ENCODE measurements at places on chromosomes 2 and 18. TPM values are rescaled to one million over a fixed set of nuclear protein-coding genes. Genes with fewer than 3 reads are reported as not detected.

Gene SLC14A1
- 96.9 TPM for total RNA-seq

DNA sequence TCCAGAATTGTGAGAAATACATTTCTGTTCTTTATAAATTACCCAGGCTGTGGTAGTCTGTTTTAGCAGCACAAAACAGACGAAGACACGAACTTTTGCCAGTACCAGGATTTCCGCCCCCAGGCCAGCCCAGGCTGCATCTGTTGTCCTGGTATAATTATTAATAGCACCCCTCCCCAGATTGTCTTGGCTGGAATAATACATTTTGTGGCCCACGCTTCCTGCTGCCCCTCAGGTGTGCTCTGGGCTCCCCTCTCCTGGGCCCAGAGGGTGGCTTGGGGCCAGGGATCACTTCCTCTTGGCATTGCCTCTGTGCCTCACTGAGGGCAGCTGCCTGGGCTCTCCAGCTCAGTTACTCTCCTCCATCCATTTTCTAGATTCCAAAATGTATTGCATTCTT lies 102.1 kb upstream of the HS6ST1 start:
- no peak for DNase-seq

Gene HDHD2
- total RNA-seq: 36.9 TPM

- peak; percentile 58 for DNase-seq
These were observed 80.4 kb downstream of the LPIN2 start for GRCh38 chr18:2932247-2933181.

Gene PROC
- total RNA-seq: 3.3 TPM

DNA sequence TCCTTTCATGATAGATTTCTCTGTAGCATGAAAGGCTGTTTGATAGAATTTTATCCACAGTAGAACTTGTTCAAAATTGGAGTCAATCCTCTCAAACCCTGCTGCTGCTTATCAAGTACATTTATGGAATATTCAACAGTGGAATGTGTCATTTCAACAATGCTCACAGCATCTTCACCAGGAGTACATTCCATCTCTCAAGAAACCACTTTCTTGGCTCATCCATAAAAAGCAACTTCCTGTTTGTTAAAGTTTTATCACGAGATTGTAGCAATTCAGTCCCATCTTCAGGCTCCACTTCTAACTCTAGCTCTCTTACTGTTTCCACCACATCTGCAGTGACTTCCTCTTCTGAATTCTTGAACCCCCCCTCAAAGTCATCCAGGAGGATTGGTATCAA lies 29.4 kb downstream of the PDCL3 start:
- DNase-seq: no peak

Gene LPIN1
- 51.1 TPM for total RNA-seq

Gene NCK2
- 160 TPM for total RNA-seq

- no peak for DNase-seq
These were observed 414.4 kb downstream of the MTX2 start for GRCh38 chr2:176683618-176684111.

DNA sequence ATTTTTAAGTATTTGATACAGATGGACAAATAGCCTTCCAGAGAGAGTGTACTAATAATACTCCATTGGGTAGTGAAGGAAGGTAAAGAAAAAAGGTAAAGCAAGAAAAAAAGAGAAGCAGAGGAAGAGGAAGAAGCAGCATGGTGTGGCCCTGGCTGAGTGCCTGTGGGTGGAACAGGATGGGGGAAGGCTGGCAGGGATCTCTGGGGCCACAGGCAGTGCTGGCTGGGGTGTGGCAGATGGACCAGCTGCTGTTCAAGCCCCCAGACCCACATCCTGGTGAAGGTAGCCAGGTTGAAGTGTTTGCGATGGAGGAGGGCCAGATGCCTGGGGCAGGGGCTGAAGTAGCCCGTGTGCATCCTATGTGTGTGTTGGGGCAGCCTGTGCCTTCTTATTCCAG lies 79.0 kb downstream of the DYSF start:
- DNase-seq: no peak

GRCh38 chr2:9400268-9401058 lies 22.9 kb downstream of the ITGB1BP1 start:
- DNase-seq: no peak

Gene DSC1
- not detected for total RNA-seq

GRCh38 chr18:9661564-9661963 lies 46.5 kb upstream of the RAB31 start:
- no peak for DNase-seq

- DNase-seq: peak; percentile 37
These were observed 181.7 kb downstream of the ANAPC1 start for GRCh38 chr2:111702119-111702803.

Gene UGT1A6
- 6.3 TPM for total RNA-seq

Gene GALNT5
- total RNA-seq: 11.7 TPM

Gene NFE2L2
- 102 TPM for total RNA-seq

Gene CYP26B1
- 2.2 TPM for total RNA-seq

Gene ATP6V1B1
- total RNA-seq: 1.6 TPM

DNA sequence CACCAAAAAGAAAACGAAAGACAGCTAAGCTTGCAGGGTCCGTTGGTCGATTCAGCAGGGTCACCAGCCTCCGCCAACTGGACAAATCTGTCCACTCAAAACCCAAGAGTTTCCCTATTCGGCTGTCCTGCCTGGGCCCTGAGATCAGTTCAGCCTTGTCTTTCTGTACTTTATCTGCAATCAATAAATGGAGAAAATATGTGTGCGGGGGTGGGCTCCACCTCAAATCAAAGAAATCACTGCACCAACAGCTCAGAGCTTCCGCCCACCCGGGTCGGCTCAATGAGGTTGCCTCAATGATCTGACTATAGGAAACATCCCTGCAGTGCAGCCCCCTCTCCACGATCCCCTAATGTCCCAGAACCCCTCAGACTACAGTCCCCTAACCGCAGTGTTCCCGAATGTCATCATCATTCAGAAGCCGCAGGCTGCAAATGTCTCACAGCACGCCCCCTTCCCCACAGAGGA lies 447 bp downstream of the GGCX start:
- DNase-seq: no peak

DNA sequence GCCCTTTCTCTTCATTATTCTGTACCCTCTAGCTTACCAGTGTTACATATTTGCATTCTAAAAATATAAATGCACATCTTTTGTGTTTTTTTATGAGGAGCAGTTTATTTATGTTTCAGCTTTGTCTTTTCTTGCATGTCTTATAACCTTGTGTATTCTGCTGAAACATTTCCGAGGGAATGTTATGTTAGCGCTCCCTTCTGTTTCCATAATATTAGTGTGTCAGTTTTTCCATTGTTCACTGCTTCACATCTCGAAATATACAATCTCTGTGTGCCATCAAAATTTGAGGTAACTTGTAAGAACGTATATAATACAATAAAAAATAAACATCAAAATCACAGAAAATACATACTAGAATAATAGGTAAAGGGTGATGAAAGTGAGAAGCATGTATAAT lies 153.3 kb downstream of the PKP4 start:
- DNase-seq: no peak

GRCh38 chr2:110748489-110748867 lies 16.1 kb downstream of the ACOXL start:
- DNase-seq: no peak

DNA sequence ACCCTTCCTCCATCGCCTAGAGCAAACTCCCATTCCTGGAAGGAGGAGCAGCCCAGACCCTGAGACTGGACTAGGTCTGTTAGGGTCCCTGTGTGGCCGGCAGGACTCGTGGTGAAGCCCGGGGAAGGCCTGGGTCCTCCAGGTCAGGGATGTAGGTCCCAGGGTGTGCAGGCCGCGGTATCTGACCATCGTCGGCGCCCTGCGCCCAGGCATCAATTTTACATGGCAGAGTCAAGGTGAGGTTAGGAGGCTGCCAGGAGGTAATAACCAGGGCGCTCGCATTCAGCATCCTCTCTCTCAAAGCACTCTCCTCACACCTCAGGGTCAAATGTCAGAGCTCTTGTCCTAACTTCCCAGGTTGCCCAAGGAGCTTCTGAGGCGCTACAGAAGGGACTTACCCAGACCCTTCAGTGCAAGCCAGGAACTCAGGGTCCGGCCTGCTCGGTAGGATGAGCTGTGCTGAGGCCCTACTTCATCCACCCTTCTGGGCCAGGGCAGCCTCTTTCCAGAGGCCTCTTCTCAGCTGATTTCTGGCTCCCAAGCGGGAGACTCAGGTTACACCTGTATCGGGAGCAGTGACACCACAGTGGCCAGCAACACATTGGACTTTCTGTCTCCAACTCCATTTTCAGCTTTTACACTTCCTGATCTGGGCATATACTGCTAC lies 628 bp downstream of the SH2D6 start:
- no peak for DNase-seq

Gene MRO
- total RNA-seq: 0.75 TPM

DNA sequence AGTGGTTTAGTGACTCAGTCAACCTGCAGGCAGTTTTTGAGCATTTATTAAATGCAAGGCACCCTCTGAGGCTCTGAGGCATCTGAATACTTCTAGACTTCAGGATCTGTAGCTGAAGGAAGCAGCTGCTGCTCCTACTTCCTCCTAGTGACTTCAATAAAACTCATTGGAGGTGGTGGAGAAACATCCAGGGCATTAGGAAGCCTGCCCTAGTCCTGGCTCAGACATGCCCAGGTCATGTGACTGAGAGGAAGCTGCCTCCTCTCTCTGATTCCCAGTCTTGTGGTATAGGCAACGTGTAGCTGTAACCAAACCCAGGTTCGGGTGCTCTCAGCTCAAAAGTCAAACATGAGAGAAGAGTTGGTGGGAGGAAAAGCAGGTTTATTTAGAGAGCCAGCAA lies 287.2 kb upstream of the GYPC start:
- DNase-seq: no peak

- no peak for DNase-seq
These were observed 567 bp downstream of the TMEM200C start for GRCh38 chr18:5894611-5895298.

GRCh38 chr18:23143016-23143814 lies 7.9 kb downstream of the CABLES1 start:
- DNase-seq: peak; percentile 19

Gene UCN
- total RNA-seq: 3.1 TPM
